Stimulated activated CD4-positive, alpha-beta T cell treated with anti-CD3 and anti-CD28 coated beads, Interleukin-1b, Interleukin-23, amount 100 ng/mL, for 48 hours (primary cell): ENCODE measurements at places on chromosomes 2 and 18.

DNA sequence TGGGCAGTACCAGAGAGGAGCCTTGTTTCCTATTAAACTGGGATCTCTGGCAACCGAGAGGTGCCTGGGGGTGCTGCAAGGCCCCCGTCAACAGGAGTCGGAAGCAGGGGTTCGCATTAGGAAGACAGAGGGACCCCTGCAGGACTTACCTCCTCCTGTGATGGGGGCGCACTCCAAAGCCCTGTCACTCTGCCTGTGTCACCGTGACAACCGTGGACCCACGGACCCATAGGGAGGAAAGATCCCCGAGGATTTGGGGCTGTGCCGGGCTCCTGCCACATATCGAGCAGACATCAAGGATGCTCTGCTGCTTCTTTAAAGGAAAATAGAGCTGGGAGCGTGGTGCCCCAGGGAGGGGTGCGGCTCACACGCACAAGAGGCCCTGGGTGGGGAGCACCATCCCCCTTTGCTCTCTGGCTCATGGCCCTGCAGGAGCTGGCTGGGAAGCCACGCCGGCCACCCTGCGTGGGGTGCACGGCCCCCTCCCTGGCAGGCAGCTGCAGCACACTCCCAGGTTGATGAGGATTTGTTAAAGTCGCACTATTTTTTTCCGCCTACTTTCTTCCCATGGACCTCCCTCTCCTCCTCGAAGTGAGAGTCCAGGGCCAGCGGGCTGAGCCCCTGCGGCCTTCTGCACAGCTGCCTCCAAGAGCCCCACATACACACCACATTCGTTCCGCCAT, 167.5 kb downstream of the TWIST2 start:
- DNase-seq: no peak

- no peak for DNase-seq
These were observed 156.9 kb downstream of the CCBE1 start for GRCh38 chr18:59540346-59540745.

GRCh38 chr2:72210470-72210869, 62.8 kb upstream of the CYP26B1 start:
- DNase-seq: no peak

DNA sequence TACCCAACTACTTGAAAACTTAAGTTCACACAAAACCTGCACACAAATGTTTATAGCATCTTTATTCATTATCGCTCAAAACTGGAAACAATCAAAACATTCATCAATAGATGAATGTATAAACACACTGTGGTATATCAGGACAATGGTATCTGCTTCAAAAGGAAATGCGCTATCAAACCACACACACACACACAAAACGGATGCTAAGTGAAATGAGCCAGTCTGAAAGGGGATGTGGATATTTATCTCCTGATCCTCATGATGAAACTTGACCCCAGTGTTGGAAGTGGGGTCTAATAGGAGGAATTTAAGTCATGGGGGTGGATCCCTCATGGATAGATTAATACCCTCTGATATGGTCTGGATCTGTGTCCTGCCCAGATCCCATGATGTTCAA, 22.0 kb downstream of the PDCL3 start:
- DNase-seq: no peak

- DNase-seq: no peak
These were observed 65.9 kb downstream of the XDH start for GRCh38 chr2:31348618-31349017.

GRCh38 chr2:102034683-102035548, 43.2 kb downstream of the IL1R2 start:
- no peak for DNase-seq
